NCI-H2171 (cell line): ENCODE measurements at places on chromosomes 6 and 20.

DNA sequence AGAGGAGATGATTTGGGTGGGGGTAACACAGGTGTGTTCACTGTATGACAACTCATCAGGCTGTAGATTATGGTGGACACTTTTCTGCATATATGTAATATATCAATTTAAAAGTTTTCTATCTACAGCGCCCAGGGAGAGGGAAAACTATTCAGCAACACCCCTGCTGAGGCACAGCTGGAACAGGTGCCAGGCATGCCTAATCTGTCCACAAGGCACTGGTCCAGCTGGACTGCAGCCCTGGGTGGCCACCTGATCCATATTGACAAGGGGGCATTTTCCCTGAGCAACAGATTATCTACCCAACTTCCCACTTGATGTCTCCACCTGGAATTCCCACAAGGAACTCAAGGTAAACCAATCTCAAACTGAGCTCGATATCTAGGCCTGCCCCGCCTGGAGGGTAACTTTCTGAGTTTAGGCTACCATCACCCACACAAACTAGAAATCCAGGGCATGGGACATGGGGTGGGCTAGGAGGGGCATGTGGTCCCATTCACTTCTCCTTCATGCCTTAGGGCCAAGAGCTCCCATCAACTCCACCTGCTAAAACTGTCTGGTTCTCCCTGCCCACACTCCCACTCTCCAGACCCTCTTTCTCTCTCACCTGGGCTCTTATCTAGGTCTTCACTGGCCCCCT lies 4.6 kb downstream of the SLC22A16 start:
- DNase-seq: no peak

- no peak for DNase-seq
These were observed 587.2 kb downstream of the EPM2A start for GRCh38 chr6:145147981-145148749.

GRCh38 chr20:4555188-4555890 lies 166.4 kb upstream of the PRND start:
- no peak for DNase-seq

DNA sequence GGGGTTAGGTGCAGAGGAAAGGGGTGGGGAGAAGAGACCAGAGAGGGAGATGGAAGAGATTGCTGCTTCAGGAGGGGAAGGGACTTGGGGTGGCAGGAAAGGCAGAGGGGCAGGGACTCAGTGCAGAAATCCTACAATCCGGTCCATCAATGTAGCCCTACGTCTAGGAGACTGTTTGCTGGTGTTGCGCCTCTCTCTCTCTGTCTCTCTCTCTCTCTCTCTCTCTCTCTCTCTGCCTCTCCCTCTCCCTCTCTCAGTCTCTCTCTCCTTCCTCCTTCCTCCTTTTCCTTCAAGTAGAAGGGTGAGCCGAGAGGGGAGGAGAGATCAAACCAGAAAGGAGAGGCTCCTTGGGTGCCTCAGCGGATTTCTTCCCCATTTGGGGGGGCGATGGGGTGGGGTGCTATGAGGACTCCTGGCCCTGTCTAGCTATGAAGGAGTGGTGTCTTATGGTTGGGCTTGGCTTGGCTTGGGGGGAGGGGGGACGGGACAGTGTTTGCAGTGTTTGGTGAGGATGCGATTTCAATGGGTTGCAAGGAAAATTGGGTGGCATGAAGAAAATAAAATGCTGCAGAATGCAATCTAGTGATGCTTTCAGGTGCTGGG lies 181.2 kb downstream of the TBXT start:
- DNase-seq: no peak

DNA sequence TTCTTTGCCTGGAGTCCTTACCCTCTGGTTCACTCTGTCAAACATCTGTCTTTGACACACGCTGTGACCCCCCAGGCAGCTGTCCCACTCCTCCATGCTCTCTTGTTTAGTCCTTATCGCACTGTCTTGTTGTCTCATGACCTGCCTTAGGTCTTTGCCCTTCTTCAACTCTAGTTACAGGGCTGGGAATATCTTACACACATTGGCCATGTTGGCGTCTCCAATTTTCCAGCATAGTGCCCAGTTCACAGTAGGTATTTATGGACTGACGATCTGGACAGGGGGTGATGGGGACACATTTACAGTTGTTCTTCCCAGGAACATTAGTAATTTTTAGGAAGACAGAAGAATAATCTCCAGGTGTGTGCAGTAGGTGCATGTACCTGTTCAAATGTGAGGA lies 129.7 kb upstream of the SLC22A16 start:
- no peak for DNase-seq

DNA sequence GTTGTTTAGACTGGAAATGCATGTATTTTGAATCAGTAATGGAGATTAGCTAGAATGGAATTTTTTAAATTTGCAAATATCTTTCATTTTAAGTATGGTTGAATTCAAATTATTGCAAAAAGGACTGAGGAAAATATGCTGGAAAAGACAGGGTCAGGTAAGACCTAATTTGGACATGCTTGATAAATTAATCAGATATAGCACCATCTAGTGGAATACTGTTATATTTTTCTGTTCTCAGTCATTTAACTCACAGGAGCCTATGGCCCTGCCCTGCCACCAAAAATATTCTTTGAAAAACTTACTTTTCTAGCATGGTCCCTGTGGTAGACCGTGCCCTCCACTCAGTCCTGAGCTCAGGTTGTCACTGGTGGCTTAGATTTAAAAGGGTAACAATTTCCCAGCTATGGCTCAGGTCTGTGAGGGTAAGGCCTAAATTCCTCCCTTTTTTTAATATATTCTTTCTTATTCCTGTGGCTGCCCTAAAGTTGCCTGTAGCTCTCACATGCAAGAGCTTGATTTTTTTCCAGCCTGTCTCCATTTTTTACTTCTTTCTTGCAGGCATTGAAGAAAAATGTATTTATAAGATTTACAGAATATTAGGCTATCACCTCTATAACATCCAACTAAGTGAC lies 25.3 kb upstream of the KIAA1586 start:
- peak; percentile 17 for DNase-seq

- DNase-seq: no peak
These were observed 1.4 kb downstream of the ZNF512B start for GRCh38 chr20:63968136-63968927.

DNA sequence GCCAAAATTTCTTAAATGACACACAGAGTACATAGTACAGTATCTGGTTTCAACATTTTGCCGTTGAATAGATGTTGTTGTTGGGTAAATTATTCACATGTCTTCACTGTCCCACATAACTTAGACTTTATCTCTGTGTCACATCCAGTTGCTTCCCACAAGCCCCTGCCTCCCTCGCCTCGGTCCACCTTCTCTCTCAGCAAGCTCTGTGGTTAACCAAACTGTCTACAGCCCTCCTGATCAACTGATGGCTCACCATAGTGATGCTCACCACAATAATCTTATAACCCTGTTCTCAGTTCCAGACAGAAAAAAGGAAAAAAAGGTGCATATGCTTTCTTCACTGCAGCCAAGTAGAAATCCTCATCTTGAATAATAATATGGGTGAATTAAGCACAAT lies 23.0 kb downstream of the IL17F start:
- no peak for DNase-seq

DNA sequence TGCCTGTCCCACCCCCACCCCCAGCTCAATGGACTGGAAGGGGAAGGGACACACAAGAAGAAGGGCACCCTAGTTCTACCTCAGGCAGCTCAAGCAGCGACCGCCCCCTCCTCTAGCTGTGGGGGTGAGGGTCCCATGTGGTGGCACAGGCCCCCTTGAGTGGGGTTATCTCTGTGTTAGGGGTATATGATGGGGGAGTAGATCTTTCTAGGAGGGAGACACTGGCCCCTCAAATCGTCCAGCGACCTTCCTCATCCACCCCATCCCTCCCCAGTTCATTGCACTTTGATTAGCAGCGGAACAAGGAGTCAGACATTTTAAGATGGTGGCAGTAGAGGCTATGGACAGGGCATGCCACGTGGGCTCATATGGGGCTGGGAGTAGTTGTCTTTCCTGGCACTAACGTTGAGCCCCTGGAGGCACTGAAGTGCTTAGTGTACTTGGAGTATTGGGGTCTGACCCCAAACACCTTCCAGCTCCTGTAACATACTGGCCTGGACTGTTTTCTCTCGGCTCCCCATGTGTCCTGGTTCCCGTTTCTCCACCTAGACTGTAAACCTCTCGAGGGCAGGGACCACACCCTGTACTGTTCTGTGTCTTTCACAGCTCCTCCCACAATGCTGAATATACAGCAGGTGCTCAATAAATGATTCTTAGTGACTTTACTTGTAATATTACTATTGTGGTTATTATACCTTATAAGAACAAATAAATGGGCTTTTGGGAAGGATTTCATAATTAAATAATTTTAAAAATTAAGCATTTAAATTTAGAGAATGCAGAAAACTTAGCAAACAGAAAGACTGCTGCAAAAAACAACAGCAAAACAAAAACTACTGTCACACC lies 8.4 kb downstream of the CDKN1A start:
- DNase-seq: no peak

- no peak for DNase-seq
These were observed 60.4 kb downstream of the YTHDF1 start for GRCh38 chr20:63155266-63156165.

GRCh38 chr20:10542442-10542841 lies 107.3 kb downstream of the SLX4IP start:
- DNase-seq: no peak

GRCh38 chr6:53347250-53347920 lies 1.4 kb downstream of the ELOVL5 start:
- DNase-seq: no peak

- no peak for DNase-seq
These were observed 49.2 kb downstream of the GMDS start for GRCh38 chr6:2196079-2196679.

- DNase-seq: no peak
These were observed 132.7 kb downstream of the SNX5 start for GRCh38 chr20:17835934-17836300.

- DNase-seq: peak; percentile 50
These were observed 8.2 kb upstream of the CCDC167 start for GRCh38 chr6:37507690-37508421.

DNA sequence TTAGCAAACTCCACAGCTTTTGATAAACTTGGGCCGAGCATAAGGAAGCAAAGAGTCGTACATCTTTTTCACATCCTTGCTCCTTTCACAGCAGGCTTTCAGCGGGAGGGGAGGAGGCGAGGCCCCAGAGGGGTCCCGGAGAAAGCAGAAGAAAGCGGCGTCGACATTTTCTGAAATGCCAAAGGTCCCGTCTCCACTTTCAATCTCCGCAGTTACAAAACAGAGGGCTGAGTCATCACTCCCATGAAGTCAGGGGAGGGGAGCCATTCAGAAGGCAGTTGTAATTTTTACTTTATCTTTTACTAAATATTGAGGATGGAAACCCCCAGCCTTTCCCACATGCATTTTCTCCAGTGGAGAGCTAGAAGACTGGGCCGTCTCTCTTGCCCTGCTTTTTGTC lies 174.2 kb upstream of the THBS2 start:
- DNase-seq: no peak
